ENCODE measurements at places on chromosomes 4 and X.

GRCh38 chr4:81214144-81214880 lies 710 bp downstream of the PRKG2 start:
- DNase-seq = no peak

- DNase-seq = no peak
Measured at GRCh38 chrX:14963447-14964236, 90.4 kb downstream of the MOSPD2 start.

DNA sequence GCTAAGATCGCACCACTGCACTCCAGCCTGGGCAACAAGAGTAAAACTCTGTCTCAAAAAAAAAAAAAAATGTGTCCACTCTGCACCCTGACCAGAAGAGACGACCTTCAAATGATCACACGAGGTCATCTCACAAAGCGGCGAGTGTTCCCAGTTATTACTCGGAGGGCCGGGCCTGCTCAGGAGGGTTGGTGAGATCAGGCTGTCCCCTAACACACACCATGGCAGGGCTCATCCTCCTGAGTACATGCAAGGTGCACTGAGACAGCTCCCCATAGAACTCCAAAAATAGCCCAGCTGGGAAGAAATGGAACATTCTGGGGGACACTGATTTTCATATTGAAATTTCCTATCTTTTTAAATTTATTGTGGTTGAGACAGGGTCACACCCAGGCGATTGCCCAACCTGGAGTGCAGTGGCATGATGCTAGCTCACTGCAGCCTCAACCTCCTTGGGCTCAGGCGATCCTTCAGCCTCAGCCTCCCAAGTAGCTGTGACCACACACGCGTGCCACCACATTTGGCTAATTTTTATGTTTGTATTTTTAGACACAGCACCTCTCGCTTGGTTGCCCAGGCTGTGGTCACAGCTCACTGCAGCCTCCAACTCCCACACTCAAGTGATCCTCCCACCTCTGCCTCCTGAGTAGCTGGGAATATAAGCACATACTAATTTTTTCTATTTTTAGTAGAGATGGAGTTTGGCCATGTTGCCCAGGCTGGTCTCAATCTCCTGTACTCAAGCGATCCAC lies 51.5 kb downstream of the DHRSX start:
- no peak for DNase-seq

GRCh38 chr4:71237641-71238040 lies 101.2 kb upstream of the SLC4A4 start:
- DNase-seq = no peak

- no peak for DNase-seq
Measured at GRCh38 chr4:128461291-128462102, 173.9 kb upstream of the PGRMC2 start.

DNA sequence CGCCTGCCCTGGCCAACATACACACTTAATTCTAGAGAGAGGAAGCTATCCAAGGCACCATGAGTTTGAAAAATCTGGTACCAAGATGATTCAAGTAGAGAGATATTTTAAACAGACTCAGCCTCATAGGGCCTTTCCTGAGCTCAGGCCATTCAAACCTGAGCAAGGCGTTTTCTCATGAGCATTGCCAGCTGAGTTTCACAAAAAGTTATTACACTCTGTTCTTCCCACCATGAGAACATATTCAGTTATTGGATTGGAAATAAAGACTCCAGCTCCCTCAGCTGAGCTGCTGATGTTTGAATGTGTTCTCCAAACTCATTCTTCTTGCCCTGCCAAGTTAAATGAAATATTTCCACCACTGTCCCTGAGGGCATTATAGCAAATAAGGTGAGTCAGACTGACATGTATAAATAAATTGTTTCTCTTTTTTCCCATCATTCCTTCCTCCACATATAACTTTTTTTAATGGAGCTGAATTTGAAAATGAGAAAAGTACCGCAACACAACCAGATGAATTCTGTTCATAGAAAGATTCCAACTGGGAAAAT lies 429.6 kb downstream of the RAB28 start:
- no peak for DNase-seq

DNA sequence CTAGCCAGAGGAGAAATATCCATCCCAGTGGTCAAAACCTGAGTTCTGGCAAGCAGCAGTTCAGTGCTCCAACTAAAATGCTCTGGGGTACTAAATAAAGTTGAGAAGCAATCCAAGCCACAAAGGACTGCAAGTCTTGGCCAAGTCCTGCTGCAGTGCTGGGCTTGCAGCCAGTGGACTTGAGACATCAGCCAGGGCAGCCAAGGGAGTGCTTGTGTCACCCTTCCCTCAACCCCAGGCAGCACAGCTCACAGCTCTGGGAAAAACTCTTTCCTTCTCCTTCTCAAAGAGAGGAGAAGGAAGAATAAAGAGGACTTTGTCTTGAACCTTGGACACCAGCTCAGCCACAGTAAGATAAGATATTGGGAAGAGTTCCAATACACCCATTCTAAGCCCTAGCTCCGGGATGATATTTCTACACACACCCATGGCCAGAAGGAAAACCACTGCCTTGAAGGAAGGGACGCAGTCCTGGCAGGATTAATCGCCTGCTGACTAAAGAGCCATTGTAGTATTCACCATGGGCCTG lies 99.8 kb downstream of the PTCHD1 start:
- DNase-seq = no peak

GRCh38 chrX:31266203-31267076 lies 194.6 kb upstream of the FTHL17 start:
- peak; percentile 81 for DNase-seq

- peak; percentile 58 for DNase-seq
Measured at GRCh38 chr4:151801547-151802516, 41.0 kb upstream of the GATB start.

GRCh38 chrX:53440101-53440500 lies 5.9 kb upstream of the HSD17B10 start:
- DNase-seq = no peak

DNA sequence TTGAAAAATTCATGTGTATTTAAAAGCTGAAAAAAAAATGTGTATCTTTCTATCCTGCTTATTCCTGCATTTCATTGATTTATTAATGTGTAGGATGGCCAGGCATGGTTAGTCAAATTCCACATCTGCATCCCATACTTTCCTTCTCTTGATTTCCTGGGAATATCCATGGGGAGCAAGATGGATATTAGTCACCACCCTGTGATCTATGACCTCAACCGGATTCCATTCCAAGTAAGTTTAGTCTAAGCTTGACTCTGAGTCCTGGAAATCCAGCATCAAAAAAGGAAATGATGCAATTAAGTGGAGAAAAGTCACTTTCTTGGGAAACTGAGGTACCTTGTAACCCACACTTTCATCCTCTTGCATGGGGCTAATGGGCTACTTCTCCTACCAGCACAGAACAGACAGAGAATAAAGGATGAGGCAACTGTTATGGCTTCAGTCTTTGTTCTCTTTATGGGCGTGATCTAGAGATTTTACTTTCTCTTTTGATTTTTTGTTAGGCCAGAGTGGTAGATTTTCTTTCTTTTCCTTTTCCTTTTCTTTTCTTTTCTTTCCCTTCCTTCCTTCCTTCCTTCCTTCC lies 17.1 kb upstream of the BEX4 start:
- no peak for DNase-seq

DNA sequence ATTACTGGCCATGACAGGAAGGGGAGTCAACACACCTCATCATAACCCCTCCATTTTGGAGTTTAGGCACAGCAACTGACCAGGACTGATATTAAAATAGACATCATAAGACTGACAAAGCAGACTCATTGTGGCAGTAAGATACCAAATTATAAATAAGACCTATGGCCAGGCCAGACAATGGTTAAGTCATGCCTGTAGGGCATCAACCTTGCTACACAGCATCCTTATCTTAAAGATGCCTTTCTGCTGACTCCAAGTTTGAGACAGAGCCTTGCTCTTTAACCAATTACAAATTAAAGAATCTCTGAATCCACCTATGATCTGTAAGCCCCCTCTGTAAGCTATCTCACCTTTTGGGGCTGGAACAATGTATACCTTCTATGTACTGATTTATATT lies 65.5 kb downstream of the VCX2 start:
- no peak for DNase-seq

- no peak for DNase-seq
Measured at GRCh38 chr4:6068986-6069385, 50.8 kb upstream of the C4orf50 start.

All from GM20000 (cell line).